Epithelial cell of prostate (primary cell): ENCODE measurements at places on chromosomes 7 and 10.

- no peak for DNase-seq
Measured at GRCh38 chr10:22651276-22651980, 63.0 kb downstream of the PIP4K2A start.

DNA sequence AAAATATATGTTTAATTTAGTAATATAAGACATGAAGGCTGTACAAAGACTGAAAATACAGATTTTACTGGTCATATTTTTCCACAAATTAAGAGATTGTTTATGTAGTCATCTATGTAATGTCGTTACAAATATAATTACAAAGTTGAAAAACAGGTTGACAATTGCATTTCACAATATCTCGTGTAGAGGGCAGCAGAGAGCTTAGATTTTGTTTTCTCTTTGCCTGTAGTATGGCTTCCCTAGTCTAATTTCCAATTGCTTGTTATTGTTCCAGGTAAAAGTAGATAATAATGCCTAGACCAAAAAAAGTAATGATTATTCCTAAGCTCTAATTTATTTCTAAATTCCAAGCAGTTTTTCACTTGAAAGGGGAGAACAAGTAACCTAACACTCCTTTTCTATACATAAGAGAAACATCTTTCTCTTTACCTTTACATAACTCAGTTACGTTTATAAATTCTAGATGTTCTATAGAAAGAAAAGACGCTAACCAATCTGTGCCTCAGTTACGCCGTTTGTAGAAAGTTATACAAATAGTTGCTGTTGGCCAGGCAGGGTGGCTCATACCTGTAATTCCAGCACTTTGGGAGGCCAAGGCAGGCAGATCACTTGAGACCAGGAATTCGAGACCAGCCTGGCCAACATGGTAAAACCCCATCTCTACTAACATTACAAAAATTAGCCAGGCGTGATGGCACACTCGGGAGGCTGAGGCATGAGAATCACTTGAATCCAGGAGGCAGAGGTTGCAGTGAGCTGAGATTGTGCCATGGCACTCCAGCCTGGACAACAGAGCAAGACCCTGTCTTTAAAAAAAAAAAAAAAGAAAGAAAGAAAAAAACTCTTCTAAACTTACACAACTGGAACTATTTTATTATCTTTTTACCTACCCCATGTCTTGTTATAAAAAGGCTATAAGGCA lies 30.0 kb downstream of the NET1 start:
- DNase-seq: no peak

GRCh38 chr7:117250801-117251200 lies 72.1 kb downstream of the WNT2 start:
- no peak for DNase-seq

DNA sequence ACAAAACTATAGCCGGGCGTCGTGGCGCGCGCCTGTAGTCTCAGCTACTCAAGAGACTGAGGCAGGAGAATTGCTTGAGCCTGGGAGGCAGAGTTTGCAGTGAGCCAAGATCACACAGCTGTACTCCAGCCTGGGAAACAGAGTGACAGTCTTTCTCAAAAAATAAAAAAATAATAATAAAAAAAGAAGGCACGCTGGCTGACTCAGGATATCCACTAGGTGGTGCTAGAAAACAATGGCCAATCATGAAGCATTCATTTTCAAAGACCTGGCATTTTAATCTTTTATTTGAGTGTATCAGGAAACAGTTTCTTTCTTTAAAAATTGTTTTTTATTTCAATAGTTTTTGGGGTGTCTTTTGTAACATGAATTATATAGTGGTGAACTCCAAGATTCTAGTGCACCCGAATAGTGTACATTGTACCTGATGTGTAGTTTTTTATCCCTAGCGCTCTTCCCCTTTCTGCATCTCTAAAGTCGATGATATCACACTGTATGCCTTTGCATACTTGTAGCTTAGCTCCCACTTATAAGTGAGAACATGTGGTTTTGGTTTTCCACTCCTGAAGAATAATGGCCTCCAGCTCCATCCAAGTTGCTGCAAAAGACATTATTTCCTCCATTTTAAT lies 88.6 kb downstream of the LYZL1 start:
- no peak for DNase-seq

GRCh38 chr10:43172645-43173044 lies 34.4 kb downstream of the CSGALNACT2 start:
- DNase-seq: no peak

DNA sequence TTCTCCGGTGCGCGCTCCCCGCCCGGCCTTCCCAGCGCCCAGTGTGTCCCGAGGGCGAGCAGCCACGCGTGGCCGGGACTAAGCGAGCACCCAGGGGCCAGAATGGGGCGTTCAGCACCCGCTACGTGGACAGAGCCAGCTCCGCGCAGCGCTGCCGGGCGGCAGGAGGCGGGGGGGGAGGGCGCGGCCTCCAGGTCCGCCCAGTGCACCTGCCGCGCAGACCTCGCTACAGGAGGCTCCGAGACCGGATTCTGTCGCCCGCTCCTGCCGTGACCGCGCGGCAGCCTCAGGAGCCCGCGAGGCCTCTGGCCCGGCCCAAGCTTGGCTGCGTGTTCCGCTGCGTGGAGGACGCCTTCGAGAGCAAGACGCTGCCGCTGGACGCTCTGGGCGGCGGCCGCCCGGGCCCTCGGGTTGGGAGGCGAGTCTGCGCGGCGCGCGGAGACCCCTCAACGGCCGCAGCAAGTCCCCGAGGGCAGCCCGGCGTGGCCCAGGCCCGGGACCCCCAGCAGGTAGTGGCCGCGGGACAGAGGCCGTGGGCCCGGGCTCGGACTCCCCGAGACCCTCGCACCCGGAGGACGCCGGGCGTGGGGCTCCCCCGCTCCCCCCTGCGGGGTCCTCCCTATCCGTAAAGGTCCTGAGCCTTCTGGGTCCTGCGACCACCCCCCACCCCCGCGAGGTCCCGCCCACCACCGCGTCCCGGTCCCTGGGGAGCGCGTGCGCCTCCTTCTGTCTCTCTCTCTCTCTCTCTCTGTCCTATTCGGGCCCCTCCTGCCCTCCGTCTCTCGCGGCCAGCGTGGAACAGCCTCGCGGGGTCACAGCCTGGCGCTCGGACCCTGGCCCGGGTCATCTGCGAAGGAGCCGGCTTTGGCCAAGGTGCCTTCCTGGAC lies 904 bp upstream of the DPYSL4 start:
- no peak for DNase-seq

- DNase-seq: no peak
Measured at GRCh38 chr10:80196950-80197315, 8.4 kb downstream of the ANXA11 start.

DNA sequence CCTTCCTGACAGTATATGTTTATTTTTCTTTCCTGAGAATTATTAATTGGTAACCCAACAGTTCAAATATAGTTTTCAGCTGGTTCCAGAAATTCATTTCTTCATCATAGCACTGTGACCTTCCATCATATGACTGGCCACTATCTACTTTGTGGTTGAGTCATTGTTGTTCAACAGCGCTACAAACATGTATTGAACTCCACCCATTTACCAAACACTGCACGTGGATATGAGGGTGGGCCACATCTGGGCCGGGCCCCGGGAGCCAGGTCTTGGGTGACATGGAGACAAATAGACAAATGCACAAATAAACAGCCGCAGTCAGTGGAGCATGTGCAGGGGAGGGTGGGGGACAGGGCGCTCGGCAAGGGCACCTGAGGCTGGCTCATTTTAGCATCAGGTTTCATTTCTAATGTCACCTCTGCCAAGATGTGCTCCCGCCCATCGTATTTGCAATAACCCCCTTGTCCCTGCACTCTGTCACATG lies 24.0 kb upstream of the EEPD1 start:
- peak; percentile 53 for DNase-seq

- DNase-seq: no peak
Measured at GRCh38 chr10:126012485-126012884, 116.1 kb downstream of the FANK1 start.

- DNase-seq: peak; percentile 6
Measured at GRCh38 chr10:86345859-86346798, 20.5 kb downstream of the GRID1 start.

GRCh38 chr7:123612024-123612423 lies 10.4 kb downstream of the ASB15 start:
- no peak for DNase-seq

DNA sequence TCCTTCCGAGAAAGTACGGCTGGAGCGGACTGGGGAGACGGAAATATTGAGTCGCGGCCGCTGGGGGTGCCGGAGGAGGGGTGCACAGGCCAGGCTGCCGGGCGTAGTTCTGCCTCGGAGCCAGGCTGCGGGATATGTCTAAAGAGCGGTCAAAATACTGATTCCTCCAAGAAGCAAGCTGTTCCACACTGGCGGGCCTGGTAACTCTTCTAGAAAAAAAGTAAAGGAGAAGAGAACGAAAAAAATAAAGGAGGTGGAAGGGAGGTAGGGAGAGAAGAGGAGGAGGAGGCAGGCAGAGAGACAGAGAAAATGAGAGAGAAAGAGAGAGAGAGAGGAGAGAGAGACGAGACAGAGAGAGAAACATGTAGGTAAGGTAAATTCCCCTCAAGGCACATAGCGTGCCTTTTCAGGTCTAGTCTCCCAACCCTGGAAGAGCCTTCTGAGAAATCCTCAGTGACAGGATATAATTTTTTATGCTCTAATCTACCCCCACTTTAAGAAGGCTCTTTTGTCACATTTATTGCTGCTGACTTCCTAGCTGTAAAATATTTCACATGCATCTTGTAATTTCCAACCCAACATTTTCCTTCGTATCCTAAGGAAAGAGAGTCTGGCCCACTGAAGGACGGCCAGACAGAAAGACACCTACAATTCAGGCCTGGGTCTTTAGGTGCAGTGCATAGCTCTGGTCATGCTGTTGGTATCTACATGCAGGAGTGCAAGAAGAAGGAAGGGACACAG lies 5.7 kb downstream of the DLX5 start:
- no peak for DNase-seq

DNA sequence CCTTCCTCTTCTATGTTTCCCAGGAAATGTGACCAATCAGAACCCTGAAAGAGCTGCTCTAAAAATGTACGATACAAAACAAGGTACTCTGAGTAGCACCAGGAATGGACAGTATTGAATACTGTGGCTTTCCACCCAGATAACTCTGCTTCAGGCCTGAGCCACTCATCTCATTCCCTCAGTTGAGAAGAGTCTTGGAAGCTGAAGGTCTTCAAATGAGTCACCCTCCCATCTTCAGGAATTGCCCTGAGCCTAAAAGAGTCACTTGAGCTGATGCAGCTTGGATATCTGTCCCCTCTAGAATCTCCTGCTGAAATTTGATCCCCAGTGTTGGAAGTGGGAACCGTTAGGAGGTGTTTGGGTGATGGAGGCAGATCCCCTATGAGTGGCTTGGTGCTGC lies 210.4 kb downstream of the DGKI start:
- no peak for DNase-seq

DNA sequence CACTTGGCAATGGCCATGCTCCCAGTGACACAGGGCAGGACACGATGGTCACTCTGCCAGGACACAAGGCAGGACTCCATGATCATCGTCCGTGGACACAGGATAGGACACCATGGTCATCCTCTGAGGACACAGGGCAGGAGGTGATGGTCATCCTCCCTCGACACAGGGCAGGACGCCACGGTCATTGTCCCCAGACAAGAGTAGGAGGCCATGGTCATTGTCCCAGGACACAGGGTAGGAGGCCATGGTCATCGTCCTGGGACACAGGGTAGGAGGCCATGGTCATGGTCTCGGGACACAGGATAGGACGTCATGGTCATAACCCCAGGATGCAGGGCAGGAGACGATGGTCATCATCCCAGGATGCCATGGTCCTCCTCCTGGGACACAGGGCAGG lies 289.2 kb downstream of the TCERG1L start:
- DNase-seq: no peak

DNA sequence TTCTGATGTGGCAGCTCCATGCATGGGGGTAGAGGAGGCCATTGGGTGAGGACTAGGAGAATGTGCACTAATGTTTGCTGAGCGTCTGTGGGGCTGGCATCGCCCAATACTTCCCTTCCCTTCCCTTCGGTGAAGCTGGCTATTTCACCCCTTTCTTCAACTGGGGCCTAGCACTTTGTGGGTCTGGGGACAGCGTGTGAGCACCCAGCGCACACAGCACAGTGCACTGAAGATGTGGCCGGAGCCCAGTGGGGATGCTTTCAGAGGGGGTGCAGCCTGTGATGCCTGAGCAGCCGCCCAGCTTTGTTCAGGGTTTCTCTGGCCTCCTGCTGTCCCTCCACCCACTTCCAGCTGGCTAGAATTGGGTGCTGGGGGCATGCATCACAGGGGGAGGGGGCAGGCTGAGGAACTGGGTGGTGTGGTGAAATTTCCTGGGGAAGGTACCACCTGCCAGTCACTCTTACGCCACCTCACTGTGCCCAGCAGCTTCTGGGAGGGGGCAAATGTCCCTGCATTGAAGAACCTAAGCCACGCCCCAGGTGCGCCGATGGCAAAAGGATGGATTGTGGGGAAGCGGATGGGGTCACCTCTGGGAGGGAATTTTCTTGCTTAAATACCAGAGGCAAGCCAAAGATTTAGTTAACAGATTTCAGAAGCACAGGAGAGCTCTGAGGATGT lies 45.5 kb downstream of the CLEC2L start:
- no peak for DNase-seq

GRCh38 chr10:78300526-78300925 lies 266.9 kb downstream of the RPS24 start:
- DNase-seq: no peak

DNA sequence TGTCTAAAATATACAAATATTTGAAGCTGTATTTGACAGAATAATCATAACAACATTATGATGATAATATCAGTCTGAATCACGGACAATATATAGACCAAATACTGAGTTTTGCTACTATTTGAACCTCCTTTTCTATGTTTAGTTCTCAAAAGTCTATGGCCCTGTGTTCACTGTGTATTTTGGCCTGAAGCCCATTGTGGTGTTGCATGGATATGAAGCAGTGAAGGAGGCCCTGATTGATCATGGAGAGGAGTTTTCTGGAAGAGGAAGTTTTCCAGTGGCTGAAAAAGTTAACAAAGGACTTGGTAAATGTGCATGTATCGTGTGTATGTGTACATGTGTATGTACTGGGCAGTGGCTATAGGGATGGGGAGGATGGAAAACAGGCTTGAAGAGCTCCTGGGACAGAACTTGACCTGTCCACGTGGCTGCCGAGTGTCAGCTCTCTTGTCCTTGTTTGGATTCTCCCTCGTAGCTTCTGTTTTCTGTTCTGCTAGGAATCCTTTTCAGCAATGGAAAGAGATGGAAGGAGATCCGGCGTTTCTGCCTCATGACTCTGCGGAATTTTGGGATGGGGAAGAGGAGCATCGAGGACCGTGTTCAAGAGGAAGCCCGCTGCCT lies 4.2 kb downstream of the CYP2C18 start:
- no peak for DNase-seq

GRCh38 chr7:96773483-96773882 lies 63.8 kb upstream of the SEM1 start:
- DNase-seq: no peak

DNA sequence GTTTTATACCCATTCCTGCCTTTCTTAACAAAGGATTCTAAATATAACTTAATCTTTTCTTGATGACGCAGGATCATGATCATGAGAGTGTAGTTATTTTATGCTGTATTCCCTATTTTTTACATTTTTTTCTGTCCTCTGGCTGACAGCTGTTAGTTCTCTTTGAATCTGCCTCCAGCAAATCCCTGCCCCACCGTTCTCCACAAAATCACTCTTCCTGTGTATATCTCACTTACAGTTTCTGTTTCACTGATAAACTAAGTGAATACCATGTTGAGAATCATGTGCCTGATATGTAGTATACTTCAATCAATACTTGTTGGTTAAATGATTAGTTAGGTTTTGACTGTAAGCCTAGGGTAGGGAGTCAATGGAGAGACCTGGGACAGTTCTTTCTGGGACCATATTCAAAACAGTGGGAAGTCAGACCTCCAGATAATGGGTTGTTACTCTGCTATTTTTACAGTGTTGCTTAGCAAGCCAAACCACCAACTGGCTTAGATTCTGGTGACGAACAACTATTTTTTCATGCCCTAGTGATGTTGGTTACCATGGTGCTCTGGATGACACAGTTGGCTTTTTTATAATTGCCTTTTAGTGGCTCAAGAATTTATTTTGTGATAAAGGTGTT lies 12.8 kb downstream of the CNNM1 start:
- no peak for DNase-seq
